ENCODE measurements at places on chromosomes 11 and 22.

- no peak for DNase-seq
Observed at GRCh38 chr11:67644042-67644441, 4.5 kb upstream of the TBX10 start.

DNA sequence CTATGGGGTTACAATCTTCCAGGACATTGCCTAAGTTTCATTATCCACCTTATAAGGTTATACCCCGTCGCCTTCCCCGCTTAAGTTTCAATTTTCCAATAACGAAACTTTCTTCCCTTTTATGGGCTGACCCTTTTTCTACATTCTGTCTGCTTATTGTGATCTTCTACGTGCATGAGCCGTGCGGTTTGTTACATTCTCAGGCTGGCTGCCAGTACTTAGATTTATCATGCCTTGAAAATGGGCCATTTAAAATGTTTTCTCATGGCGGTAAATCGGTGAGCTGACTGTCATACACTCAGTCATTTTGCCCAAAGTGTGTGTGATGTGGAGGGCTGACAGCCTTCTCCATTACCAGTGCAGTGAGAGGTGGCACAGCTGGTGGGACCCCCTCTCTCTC is 23.3 kb downstream of the DGCR6L start:
- DNase-seq: no peak

DNA sequence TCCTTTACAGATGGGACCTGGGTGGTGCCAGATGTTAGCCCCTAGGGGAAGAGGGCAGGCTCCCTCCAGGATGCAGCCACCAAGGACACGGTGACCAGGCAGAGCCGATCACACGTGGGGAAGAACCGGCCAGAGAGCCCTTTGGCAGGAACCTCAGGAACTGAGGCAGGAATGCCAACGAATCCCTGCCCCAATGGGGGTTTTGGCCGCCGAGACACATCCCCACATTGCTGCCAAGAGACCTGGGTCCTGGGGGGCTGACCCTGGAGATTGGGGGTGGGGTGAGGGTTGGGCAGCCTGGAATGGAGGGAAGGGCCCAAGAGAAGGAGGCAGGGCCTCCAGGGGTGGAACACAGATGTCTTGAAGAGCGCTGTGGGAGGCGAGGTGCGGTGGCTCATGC is 28.7 kb upstream of the LMO1 start:
- DNase-seq: no peak

- no peak for DNase-seq
Observed at GRCh38 chr11:111957663-111958444, 20.7 kb downstream of the DIXDC1 start.

DNA sequence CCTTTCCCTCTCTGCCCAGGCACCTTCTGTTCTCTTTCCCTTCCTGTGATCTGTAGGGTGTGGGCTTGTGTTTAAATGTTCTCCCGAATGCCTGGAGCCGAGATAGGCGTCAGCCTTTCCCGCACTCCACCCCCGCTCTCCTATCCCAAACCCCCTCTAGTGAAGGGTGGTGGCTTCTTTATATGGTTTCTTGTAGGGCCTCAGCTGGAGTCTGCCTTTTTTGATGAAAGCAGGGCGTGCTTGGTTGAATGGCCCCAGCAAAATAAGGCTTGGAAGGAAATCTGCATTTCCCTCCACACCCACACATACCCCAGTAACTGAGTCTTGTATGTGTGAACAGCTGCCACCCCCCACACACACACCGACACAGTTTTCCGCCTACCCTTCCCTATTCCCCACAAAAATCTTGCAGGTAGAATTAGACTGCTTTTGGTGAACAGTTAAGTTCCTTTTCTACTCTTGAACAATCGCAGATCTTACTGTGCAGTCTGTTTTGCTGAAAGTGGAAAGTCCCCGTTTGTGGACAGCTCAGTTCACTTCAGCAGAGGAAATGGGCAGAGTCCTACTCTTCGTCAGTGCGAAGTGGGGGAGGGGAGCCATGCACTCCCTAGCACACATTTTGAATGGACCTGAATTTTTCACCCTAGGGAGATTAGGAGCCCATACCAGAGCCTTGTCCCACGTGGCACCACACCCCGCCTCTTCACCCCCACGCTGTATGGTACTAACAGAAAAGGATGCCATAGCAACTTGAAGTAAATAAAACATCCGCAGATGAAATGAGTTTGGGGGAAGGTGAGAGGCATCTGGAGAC is 25.5 kb upstream of the GRK2 start:
- no peak for DNase-seq

DNA sequence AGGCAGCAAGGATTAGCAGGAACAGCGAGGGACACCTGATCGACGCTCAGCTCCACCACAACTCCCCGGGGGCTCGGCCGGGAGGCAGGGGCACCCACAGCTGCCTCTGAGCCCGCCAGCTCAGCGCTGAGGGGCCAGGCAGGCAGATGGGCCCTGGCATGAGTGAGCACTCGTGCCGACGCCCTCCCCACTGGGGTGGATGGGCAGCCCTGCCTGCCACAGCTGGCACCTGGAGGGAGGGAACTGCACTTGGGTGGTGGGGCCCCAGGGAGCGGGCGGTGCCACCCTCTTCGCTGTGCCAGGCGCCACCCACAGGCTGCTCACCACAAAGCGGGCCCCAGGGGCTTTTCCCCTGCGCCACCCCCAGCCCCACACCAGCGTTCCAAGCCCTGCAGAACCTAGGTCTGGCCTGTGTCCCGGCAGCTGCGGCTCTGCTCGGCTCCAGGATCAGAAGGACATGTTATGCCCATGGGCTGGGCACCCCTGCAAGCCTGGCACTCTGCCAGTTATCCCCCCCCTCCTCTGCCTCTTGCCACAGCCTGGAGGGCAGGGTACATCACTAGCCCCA is 28.8 kb downstream of the WNT7B start:
- DNase-seq: no peak

- no peak for DNase-seq
Observed at GRCh38 chr22:18145676-18146388, 4.1 kb upstream of the USP18 start.

DNA sequence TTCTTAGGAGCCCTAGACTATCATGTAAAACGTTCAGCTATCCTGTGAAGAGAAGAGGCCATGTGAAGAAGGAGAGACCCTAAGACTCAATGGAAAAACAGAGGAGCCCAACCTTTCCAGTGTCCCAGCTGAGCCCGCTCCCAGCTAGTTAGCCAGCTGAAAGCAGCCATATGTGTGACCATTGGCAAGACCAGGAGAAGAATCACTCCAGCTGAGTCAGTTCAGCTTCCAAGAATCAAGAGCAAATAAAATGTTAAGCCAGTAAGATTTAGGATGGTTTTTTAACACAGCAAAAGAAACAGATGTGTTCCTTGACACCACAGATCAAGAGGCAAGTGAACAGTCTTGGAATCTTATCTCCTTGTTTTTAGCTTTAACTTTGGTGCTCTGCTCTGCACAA is 108.0 kb downstream of the CCDC81 start:
- DNase-seq: no peak

- no peak for DNase-seq
Observed at GRCh38 chr11:76783294-76783895, at the start of gene TSKU. Gene TSKU (plus strand): TSS chr11:76783356. CDS start chr11:76795617, 12,261 bp downstream.

DNA sequence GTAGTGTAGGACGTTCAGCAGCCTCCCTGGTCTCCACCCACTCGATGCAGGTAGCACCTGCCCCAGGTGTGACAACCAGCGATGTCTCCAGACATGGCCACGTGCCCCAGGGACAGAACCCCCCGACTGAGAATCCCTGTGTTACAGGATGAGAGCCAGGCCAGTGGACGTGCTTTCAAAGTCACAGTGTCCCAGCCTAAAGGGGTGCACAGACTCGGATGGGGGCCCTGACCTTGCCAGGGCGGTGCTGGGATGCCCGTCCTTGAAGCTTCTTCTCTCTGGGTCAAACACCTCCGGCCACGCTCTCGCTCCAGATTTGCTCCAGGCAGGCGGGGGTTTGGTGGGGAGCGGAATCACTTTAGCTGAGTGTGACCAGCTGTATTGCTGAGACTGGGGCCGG is 23.3 kb upstream of the GAL start:
- no peak for DNase-seq

DNA sequence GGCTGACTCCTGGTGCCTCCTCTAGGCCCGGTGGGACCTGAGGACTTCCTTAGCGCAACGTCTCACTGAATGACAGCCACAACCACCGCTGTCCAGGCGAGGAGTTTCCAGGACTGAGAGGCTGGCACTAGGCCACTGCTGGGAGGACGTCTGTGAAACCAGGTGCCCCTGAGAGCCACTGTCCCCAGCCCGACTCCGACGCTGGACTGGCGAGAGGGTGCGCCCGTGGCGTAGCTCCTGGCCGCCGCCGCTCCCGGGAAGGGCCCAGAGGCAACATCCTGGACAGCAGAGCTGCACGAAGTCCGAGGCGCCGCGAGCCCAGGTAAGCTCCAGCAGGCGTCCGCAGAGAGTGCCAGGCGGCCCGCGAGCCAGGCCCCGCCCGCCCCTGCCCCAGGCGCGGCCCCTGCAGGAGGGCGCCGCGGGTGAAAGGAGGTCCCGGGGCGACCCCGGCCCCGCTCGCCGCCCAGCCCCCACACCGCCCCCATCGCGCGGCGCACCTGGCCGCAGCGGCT is 525 bp downstream of the DGCR2 start:
- DNase-seq: no peak

GRCh38 chr11:102551169-102551781 is 20.7 kb upstream of the MMP7 start:
- no peak for DNase-seq

- DNase-seq: no peak
Observed at GRCh38 chr22:25795478-25795877, 53.5 kb downstream of the MYO18B start.

- no peak for DNase-seq
Observed at GRCh38 chr22:41315586-41315985, 14.3 kb downstream of the ZC3H7B start.

GRCh38 chr22:31537019-31537535 is 40.7 kb downstream of the SFI1 start:
- DNase-seq: no peak

DNA sequence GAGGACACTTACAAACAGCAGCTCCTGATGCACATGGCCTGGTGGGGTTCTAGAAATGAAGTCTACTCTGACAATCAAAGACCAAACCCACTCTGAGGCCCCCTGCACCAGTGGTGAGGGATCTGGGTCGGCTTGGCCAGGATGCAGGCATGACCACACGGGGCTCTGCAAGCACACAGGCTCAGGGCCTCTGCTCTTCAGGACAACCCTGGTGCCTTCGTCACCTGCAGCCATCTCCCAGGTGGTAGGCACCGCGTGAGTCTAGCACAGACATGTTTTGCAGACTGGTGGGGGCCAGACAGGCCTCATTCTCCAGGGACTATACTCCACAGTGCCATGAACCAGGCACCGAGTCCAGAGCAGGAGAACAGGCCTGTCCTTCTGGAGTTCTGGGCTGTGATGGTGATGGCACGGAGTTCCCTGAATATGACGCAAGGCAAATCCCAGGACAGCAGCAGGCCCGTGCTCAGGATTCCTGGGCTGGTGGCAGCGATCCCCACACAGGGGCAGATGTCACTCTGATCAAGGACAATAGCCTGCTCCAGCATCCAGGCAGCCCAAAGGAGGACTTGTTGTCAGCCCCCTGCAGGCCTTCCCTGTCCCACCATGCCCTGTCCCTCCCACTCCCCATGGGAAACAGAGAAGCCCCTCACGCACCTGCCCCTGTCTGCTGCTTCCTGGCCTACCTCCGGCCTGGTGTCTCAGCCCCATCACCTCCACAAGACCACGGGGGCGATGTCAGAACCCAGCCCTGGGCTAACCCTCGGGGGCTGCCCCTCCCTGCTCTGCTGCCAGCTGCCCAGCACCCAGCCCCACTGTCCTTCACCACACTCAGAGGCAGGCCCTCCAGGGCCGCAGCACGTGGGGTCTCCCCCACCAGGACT is 36.1 kb downstream of the GNB1L start:
- DNase-seq: no peak

DNA sequence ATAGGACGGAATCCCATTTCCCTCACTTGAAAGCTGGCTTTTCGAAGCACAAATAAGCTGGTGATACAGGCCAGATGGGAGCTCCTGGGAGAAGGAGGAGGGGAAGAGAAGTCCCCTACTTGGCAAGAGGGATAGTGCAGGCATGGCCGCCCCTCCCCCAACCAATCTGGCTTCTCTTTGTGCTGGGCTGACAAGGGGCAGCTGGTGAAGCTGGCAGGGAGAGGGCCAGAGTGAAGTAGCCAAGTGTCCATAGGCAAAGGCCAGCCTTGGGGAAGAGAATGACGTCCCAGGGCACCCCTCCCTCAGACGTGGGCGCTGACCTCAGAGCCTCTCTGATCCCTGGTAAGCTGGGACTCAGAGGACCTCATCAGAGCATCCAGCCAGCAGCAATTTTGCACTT is 78.7 kb upstream of the GRAMD1B start:
- no peak for DNase-seq

DNA sequence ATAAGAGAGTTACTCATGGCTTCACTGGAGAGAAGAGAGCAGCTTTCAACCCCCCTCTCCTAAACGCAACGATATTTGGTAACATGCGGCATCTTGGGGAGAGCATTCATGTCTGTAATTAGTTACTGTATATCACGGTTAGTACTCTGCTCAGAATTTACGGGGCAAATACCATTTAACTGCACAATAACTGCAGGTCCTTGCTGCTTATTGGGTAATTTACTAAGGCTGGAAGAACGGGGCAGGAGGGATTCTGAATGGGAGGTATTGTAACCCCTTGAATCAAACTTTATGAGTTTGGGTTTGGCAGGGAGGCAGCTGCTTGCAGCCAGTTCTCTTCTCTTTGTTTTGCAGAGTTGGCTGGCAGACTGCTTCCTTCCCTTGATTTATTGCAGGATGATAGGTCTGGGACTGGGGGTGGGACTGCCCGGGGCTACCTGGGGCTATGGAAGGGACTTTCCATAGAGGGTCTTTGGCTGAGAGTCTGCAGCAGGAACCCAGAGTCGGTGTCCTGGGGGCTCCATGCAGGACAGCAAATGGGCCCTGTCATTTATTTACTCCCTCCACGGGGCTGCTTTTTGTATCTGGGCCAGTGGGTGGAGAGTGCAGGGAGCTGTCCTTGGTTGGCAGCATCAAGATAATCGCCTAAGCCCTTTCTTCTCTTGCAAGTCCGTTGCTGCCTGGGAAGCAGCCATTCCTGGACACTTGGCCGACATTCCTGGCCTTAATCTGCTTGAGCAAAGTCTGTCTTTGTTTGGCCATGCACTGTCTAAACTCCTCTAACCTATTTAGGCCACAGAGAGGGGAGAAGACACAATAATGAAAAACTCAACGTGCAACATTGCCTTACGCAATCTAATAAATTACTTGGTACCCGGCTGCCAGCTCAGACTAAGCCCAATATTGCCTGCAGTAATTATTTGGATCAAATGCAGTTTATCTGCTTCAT is 188.9 kb downstream of the ST3GAL4 start:
- DNase-seq: no peak

GRCh38 chr11:43735961-43736360 is 55.4 kb downstream of the HSD17B12 start:
- DNase-seq: peak; percentile 24

DNA sequence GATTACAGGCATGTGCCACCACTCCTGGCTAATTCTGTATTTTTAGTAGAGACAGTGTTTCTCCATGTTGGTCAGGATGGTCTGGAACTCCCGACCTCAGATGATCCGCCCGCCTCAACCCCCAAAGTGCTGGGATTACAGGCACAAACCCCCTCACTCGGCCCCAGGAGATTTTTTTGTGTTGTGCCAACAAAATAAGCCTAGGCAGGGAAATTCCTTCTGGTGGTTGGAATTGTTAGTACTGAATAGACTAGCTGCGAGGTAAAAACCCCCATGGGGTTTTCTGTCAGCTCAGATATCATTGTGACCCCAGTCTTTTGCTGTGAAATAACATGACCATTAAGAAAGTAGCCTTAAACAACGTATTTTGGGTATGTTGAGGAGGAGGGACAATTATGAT is 144.9 kb downstream of the BCR start:
- no peak for DNase-seq

- DNase-seq: peak; percentile 19
Observed at GRCh38 chr11:87290304-87290922, 252.7 kb downstream of the TMEM135 start.

GRCh38 chr11:132095230-132096131 is 725.1 kb downstream of the NTM start:
- DNase-seq: no peak
